ENCODE measurements at places on chromosomes 12 and 14.

DNA sequence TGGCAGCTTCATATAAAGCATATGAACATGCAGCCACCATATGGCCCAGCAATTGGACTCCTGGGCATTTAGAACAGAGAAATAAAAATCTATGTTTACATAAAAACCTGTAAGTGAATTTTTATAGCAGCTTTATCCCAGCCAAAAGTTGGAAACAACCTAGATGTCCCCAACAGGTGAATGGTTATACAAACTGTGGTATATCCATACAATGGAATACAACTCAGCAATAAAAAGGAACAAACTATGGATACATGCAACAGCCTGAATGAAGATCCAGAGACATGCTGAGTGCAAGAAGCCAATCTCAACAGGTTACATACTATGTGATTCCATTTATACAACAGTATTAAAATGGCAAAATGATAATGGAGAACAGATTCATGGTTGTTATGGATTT is 3.7 kb downstream of the TMTC1 start:
- DNase-seq, result no peak

DNA sequence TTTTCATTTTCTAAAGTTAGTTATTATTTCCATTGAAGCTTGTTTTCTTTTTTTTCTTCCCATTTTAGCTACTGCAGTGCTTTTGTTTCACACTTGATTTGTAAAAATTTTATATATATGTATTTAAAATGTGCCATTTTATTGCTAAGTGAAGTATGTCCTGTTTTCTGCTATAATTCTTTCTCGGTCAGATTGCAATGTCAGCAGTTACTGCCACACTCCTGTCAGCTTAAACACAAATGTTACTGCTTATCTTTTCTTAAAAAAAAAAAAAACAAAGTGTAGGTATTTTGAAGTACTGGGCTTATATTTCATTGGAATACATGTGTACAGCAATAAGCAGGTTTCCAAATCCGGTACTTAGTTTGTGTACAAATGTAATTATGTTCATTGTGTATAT is 63.4 kb upstream of the AEBP2 start:
- DNase-seq, result no peak

- no peak for DNase-seq
Observed at GRCh38 chr12:96225994-96226399, 31.8 kb downstream of the ELK3 start.

GRCh38 chr12:89245090-89245489 is 107.2 kb downstream of the DUSP6 start:
- DNase-seq, result no peak

DNA sequence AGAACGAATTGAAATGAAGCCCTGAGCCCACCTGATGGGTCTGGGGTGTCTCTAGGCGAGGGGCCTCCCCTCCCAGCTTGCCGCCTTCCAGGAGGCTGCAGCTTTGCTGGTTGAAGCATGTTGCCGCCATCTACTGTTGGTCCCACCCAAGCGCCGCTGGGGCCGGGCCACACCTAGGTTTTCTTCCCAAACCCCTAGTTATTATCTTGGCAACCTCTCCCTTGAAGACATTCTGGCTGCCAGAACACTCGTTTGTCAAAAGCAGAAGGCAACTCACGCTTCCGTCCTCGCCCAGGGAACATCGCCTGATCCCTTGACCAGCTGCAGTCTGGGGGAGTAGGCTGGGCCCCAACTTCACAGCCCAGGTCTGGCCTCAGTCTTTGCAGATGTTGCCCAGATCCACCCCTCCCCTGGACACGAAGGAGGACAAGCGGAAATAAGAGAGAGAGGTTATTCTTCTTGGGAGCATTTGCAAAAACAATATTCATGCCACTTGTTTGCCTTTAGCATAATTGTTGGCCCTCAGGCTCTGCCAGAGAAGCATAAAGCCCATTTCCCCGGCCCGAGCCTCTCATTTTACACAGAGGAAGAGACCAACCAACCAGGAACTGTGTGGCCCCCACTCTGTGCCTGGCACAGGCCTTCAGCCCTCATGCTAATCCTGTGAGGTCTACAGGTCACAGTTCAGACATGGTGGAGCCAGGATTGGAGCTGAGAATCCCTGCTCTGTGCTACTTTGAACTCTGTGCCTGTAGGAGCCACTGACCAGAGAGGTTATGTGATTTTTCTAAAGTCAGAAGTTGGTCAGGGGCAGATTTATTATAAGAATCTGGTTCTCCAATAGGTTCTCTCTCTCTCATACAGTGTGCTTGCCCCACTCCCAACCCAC is 6.8 kb downstream of the EMP1 start:
- no peak for DNase-seq

GRCh38 chr12:29741342-29742241 is 42.1 kb downstream of the TMTC1 start:
- DNase-seq, result no peak

- no peak for DNase-seq
Observed at GRCh38 chr12:64672925-64673409, 62.7 kb downstream of the RASSF3 start.

GRCh38 chr12:93025145-93026103 is 96.3 kb upstream of the EEA1 start:
- no peak for DNase-seq

GRCh38 chr14:93707475-93707874 is 80.8 kb downstream of the PRIMA1 start:
- no peak for DNase-seq

GRCh38 chr14:57526942-57527341 is 33.3 kb upstream of the CCDC198 start:
- no peak for DNase-seq

DNA sequence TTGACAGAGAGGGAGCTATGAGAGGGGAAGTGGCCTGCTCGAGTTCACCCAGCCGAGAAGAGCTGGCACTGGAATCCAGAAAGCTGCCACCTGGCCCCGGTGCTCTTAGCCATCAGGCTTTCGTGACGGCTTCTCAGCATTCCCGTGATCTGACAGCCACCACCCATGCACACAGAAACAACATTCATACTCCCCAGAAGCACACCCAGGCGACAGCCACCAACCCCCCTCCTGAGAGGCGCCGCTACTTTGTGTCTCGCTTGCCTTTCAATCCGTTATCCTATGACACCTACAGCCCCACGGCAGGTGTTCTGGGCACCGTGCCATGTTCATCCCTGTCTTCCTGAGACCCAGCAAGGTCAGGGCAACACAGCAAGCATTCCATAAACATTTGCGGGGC is 31.4 kb downstream of the PSMC1 start:
- DNase-seq, result no peak

GRCh38 chr12:89717759-89718523 is 9.3 kb upstream of the ATP2B1 start:
- DNase-seq, result no peak

DNA sequence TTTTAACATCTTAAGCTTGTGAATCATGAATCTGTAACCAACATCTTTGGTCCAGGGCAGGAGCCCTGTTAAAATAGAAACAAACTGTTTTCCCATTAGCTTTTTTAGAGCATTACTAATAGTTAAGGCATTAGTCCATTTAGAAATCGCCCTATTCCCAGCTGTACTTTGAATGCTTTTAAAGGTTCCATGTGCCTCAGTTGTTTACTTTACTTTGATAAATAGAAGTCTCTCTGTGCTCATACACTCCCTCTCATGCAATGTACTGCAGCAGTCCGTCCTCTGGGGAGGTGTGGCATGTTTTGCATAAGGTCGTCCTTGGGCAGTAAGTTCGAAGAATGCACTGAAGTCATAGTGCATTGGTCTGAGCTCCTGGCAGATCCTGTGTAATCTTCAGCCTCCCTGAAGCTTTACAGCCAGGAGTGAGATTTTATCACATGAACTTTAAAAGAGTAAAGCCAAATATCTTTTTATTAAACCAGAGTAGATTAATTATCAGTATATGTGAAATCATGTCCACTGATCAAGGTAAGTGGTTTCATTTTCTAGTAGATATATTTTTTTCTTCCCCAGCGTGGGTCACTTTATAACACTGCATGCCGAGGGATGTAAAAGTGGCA is 134.7 kb downstream of the FGD4 start:
- DNase-seq, result no peak

DNA sequence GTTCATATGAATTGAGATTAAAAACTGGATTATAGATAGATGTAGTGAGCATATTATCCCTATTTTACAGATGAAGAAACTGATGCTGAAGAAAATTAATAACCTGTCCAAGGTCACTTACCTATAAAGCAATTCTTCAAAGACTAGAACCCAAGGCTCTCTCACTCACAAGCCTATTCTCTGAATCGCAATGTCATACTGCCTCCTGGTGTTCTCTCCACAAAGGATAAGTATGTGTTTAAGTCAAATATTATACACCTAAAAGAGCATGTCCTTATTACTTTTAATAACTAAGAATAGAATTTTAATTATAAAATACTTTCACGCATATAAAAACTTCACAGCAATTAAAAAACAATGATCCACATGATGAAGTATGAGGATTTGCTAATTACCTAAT is 721.3 kb upstream of the USP15 start:
- no peak for DNase-seq

- DNase-seq, result no peak
Observed at GRCh38 chr14:105343194-105343593, 28.6 kb downstream of the PACS2 start.

GRCh38 chr12:879641-880040 is 69.9 kb downstream of the RAD52 start:
- no peak for DNase-seq

DNA sequence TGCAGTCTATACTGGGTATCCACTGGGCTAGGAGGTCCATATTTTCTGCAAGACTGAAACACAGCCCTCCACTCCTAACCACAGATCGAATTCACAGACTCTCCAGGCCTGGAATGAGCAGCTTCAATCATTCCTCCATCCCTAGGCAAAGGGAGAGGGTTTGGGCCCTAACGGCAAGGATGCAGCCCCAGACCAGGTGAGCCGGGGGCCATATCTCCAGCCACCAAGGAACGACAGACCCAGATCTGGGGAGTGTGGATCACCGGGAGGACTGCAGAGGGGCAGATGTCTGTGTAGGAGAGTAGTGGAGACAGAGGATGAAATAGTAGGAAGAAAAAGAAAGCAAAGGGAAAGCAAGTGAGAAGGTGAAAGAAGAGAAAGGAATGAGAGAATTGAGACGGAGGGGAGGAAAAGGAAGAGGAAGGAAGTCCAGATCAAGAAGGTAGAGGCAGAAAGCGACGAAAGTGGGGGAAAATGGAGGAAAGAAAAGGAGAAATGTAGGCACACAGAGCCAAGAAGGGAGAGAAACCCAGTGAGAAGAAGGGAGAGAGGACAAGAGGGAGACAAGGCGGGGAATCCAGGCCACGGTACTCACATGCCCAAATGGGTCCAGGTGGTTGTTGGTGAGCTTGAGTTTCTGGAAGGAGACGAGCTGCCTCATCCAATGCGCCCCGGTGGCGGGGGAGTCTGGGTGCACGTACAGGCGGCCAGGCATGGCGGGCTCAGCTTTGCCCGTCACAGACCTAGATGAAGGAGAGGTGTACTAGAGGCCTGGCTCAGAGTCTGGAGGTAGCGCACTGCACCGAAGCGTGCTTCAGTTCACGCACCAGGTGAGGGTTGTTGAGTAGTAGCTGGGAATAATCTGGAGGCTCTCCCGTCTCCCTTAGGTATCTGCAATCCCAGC is 7.7 kb downstream of the TBX5 start:
- DNase-seq, result no peak

GRCh38 chr12:127343940-127344339 is 923.0 kb upstream of the TMEM132C start:
- no peak for DNase-seq

GRCh38 chr14:71411738-71412137 is 504.5 kb downstream of the PCNX1 start:
- DNase-seq, result no peak

DNA sequence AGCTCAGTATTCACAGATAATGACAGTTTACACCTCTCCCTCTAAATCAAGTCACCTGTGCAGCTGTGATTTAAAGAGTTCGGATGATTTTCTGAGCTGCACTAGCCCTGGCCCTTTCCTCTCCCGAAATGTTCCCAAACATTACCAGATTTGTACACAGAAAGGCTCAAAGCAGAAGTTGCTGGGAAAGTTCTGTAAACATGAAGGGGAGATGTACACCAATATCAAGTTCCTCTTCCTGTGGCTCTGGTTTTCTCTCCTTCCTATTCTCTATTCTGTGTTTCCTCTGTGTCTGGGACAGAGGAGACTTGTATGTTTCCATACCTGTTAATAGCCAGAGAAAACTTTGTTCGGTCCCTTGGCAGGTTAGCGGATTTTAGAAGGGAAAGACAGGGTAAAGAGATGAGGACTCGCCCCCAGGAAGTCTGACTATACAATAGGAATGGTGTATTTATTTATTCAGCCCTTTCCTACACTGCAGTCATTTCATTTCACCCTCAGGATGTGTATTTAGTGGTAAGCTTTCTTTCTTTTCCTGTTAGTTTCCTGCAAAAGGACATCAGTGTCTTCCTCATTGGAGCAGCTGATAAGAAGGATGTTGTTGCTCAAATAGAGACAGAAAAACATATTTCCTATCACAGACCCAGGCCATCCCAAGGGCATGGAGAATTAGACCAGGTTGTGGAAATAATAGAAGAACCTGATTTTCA is 7.6 kb upstream of the NUMB start:
- no peak for DNase-seq

DNA sequence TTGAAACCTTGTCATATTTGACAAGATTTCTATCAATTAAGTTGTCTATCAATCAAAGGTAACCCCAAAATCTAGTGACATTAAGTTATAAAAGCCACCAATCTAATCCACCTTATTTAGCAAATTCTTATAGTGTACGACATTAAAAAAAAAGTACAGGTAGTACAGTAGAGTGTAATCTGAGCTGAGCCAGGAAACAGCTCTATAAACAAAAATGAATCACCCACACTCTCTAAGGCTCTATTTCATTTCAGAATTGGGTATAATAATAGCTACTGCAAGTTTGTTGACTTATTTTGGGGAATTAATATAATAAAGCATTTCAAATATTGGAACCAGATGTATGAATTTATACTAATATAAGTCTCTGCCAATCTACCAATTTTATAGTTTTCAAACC is 342.4 kb upstream of the FLRT2 start:
- DNase-seq, result no peak

- DNase-seq, result no peak
Observed at GRCh38 chr12:115897729-115898128, 379.8 kb downstream of the MED13L start.

DNA sequence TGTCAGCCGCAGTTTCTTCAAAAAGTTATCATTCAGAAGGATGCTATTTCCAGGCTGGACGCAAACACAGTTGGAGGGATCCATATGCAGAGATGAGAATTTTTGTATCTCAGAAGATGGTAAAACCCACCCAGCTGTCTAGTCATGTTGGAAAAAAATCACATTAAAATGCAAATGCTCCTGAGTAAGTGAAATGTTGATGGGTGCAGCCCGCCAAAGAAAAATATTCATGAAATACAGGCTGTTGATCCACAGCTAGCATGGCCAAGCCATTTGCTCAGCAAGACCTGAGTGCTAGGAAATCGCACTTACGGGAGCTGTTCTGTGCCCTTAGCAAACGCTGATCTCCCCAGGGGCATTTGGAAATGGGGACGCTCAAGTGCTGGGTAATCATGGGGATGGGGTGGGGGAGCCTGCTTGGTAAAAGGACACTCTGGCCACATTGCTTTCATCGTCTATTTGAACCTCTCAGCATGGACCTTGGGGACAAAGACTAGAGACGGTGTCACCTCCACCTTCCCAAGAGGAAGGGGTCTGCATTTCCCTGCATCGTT is 25.7 kb downstream of the TUNAR start:
- DNase-seq, result no peak

Data from stimulated activated CD8-positive, alpha-beta memory T cell treated with anti-CD3 and anti-CD28 coated beads, Interleukin-15, amount 100 ng/mL, for 4 hours (primary cell).